Breast epithelium (tissue), 4 donors: ENCODE measurements at places on chromosomes 5 and 9. TPM values are rescaled to one million over a fixed set of nuclear protein-coding genes. Genes with fewer than 3 reads are reported as not detected.

The DNAJC21 gene
- total RNA-seq: 33.8 TPM

- no peak for DNase-seq
- H3K4me3 ChIP-seq: no peak overlapping the region
- no peaks in the 10 kb centered on the region for H3K4me1 ChIP-seq
- H3K27me3 ChIP-seq: no peaks in the 10 kb centered on the region
- H3K36me3 ChIP-seq: no peaks in the 10 kb centered on the region
Observed at GRCh38 chr5:122559676-122560075, 215.2 kb upstream of the SNX2 start.

DNA sequence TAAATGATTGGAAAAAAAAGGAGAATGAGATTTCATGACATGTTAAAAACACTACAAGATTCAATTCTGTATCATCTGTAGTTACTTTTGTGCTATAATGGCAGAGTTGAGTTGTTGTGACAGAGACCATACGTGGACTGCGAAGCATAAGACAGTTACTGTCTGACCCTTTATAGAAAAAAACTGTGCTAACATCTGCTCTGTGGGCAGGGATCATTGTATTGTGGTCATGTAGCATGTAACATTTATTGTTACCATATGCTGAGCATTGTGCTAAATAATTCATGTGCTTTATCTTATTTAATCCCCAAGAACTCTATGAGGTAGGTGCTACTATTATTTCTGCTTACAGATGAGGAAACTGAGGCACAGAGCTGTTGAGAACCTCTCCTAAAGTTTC lies 147.3 kb upstream of the HMHB1 start:
- H3K4me3 ChIP-seq: no peak overlapping the region
- H3K27ac ChIP-seq: no peak overlapping the region
- no peaks in the 10 kb centered on the region for H3K4me1 ChIP-seq
- no peaks in the 10 kb centered on the region for H3K36me3 ChIP-seq

DNA sequence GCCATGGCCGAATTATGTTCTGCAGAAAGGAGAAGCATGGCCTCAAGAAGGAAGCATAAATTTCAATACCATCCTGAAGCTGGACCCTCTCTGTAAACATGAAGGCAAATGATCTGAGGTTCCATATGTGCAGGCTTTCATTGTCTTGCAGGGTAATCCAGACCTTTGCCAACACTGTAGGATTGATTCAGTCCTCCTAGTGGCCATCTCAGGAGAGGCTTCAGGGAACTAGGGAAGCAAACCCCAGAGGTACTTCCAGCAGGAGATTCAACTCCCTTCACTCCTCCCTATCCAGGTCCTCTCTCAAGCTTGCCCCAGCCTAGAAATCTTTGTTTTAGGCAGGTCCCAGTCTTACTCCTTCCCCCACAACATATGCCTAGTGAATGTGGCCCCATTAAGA lies 99.3 kb upstream of the HCN1 start:
- no peaks in the 10 kb centered on the region for H3K4me1 ChIP-seq
- no peak overlapping the region for H3K4me3 ChIP-seq
- no peaks in the 10 kb centered on the region for H3K27me3 ChIP-seq
- H3K27ac ChIP-seq: no peak overlapping the region
- no peak for DNase-seq

The CCDC180 gene
- total RNA-seq: 10.6 TPM

The ARL14EPL gene
- not detected for total RNA-seq

The NACC2 gene
- total RNA-seq: 19.3 TPM

DNA sequence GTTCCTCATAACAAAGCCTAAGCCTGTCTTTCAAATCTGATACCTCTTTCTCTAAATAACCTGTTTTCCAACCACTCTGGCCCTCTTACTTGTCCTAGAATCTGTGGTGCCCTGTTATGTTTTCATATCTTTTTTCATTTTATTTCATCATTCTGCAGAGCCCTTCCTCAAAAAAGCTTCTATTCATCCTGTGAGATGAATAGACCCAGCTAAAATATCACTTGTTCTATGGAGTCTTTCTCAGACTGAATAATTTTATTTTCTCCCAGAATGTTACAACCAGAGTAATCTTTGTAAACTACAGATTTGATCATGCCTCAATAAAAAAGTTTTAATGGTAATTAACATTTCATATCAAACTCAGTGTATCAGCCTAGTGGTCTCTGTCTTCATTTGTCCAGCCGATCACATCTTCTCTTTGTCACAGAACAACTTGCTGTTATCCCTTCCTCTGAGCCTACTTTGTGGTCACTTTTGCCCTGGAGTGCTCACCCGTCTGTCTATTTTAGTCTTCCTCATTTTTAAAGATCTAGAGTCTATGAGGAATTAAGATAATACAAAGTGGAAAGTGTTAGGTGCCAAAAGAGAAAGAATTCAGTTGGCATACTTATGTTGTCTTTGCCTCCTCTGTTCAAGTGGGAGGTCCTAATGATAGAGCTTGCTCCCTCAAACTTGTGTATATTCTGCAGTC lies 77.8 kb downstream of the ZCCHC7 start:
- H3K36me3 ChIP-seq: no peaks in the 10 kb centered on the region
- DNase-seq: no peak
- H3K4me1 ChIP-seq: no peaks in the 10 kb centered on the region
- no peak overlapping the region for H3K27ac ChIP-seq
- H3K4me3 ChIP-seq: no peak overlapping the region
- no peaks in the 10 kb centered on the region for H3K27me3 ChIP-seq

GRCh38 chr5:58924306-58924705 lies 341.4 kb downstream of the RAB3C start:
- no peaks in the 10 kb centered on the region for H3K36me3 ChIP-seq
- no peak for DNase-seq
- no peak overlapping the region for H3K27ac ChIP-seq
- no peak overlapping the region for H3K4me3 ChIP-seq
- no peaks in the 10 kb centered on the region for H3K27me3 ChIP-seq

The IFNE gene
- total RNA-seq: 1.0 TPM

DNA sequence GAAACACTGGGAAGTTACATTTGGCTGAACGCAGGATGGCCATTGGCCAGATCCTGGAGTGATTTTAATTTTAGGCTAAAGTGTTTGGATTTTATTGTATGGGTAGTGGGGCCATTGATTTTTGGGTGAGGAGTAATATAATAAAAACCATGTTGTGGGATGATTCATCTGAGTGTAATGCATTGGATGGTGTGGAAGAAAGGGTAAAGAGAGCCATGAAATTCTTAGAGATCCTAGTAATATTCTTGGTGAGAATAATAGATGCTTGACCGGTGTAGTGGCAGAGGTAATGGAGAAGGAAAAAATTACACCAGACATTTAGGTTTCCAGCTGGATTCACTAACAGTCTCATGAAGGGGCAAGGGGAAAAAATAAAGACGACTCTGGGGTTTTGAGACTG lies 158.1 kb downstream of the NPR3 start:
- DNase-seq: no peak
- H3K36me3 ChIP-seq: no peaks in the 10 kb centered on the region
- no peaks in the 10 kb centered on the region for H3K27me3 ChIP-seq
- H3K4me1 ChIP-seq: no peaks in the 10 kb centered on the region
- H3K4me3 ChIP-seq: no peak overlapping the region

DNA sequence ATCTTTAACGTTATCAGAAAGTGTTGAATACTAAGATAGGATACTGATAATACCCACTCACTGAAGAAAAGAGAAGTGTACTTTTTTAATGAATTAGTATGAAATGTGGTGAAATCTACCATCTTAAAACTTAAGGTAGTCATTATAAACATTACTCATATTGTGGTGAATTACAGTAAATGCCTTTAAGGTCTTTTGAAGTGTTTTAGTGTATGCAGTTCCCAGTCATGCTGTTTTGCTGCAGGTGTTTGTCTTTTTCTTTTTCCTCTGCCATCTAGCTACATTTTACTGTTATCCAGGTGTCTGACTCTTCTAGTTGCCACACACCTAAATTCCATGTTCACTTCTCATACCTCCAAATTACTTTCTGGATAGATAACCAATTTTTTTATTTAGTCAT lies 72.6 kb downstream of the ERMP1 start:
- H3K4me1 ChIP-seq: no peaks in the 10 kb centered on the region
- no peak overlapping the region for H3K27ac ChIP-seq
- DNase-seq: no peak

DNA sequence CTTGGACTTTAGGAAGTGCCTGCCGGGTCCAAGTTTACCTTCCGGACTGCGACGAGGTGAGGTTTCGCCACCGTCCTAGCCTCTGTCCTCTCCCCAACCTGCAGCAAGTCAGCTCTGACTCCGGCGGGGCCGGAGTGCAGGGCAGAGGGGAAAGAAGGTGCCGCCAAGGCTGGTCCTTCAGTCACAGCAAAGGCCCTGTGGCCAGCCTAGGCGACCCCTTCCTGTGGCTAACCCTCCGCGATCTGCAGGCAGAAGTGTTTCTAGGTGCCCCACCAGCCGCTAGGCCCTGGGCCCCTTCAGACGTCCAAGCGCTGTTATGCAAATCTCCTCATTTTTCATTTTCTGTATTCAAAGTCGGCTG lies 11.1 kb upstream of the NKX2-5 start:
- H3K36me3 ChIP-seq: no peaks in the 10 kb centered on the region
- peaks cover 3% of the 10 kb centered on the region for H3K4me1 ChIP-seq
- no peak for DNase-seq
- H3K27me3 ChIP-seq: peaks cover 9% of the 10 kb centered on the region

DNA sequence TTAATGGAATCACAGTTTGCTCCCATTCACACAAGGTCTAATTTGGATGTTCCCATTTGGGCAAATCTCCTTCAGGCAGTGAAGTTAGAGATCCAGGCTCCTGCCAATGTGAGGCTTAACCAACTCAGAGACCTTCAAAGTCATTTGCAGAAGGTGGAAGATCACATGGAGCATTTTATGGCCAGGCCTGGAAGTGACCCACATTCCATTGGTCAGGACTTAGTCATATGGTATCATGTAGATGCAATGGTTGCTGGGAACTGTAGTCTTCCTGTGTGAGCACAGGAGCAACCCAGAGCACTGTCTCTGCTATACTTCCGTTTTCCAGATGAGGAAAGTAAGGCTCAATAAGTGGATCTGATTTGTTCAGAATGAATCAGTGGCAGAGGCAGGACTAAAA lies 292.7 kb upstream of the SMARCA2 start:
- no peaks in the 10 kb centered on the region for H3K27me3 ChIP-seq
- no peak overlapping the region for H3K4me3 ChIP-seq
- no peak for DNase-seq
- no peaks in the 10 kb centered on the region for H3K4me1 ChIP-seq

- H3K27me3 ChIP-seq: no peaks in the 10 kb centered on the region
- H3K4me1 ChIP-seq: no peaks in the 10 kb centered on the region
- H3K36me3 ChIP-seq: no peaks in the 10 kb centered on the region
- no peak overlapping the region for H3K27ac ChIP-seq
Observed at GRCh38 chr5:62268234-62268633, 37.8 kb upstream of the KIF2A start.

DNA sequence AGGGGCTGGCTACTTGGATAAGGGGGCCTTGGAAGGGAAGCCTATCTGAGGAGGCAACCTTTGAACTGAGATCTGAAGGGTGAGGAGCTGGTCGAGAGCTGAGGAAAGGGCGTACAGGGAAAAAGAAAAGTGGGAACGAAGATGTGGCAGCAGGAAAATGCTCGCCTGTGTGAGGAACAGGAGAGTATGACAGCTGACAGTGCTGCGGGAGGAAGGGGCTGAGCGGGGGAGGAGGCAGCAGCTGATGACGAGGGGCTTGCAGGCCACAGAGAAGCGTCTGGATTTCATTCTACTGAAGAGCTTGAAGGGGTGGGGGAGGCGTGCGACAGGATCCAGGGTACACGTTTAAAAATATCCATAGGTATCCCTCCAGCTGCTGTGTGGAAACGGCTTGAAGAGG lies 28.9 kb downstream of the SH3PXD2B start:
- H3K4me1 ChIP-seq: peaks cover 25% of the 10 kb centered on the region
- no peak for DNase-seq
- H3K4me3 ChIP-seq: no peak overlapping the region
- no peaks in the 10 kb centered on the region for H3K36me3 ChIP-seq
- peak overlapping the region; percentile 95 for H3K27ac ChIP-seq

DNA sequence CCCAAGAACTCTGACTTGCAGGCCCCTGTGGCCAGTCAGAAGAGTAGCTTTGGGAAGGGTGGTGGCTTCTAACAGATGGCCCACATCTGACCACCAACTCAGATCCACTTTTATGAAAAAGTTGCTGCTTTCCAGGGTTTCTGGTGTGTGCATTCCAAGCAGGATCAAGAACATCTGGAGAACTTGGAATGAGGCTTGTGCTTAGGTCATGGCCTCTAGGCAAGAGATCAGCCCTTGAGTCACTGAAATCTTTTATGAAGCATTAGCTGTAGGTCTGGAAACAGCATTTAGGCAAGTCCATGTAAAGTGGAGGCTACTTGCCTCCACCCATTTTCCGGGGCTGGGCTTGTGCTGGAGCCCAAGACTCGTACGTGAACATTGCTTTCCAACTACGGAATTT lies 433.3 kb downstream of the SH3GL2 start:
- H3K4me1 ChIP-seq: no peaks in the 10 kb centered on the region
- no peak for DNase-seq
- no peaks in the 10 kb centered on the region for H3K27me3 ChIP-seq
- no peaks in the 10 kb centered on the region for H3K36me3 ChIP-seq

The APBA1 gene
- 6.9 TPM for total RNA-seq

The EIF4E1B gene
- 1.6 TPM for total RNA-seq

GRCh38 chr5:150595466-150596031 lies 44.9 kb upstream of the SYNPO start:
- no peak overlapping the region for H3K4me3 ChIP-seq
- H3K27ac ChIP-seq: peak overlapping the region; percentile 32
- no peaks in the 10 kb centered on the region for H3K36me3 ChIP-seq
- H3K4me1 ChIP-seq: peaks cover 10% of the 10 kb centered on the region

DNA sequence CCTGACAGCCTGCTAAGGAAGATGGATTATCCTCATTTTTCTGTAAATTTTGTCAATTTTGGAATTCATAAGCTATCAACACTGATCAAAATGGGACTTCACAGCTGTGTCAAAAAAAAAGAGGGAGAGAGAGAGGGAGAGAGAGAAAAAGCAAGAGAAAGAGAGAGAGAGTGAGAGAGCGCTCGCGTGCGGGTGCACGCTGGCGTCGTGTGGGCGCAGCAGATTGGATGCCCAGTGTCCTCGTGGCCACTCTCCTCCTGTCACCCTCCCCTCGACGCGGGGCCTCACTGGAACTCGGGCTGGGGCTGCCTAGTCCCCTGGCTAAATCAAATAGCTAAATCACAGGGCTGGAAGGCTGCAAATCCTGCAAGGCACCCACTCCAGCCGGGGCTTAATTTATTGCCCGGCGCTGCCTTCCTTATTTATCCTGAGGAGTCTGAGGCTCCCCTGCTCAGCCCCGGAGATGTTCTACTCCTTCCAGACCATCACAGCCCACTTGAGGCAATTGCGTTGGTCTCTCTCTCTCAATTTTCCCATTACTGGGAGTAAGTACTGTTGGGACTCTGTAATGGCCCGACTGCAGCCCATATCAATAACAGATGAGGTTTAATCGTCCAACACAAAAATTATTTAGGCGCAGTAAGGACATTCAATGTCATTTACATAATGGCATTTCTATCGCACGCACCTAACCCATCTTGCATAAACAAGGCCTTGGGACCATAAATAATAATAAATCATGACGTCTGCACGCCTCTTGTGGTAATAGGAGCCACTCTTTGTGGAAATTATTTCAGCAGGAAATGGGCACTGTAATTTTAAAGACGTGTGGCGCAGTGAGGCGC lies 94.2 kb downstream of the PAX5 start:
- no peaks in the 10 kb centered on the region for H3K4me1 ChIP-seq
- H3K27me3 ChIP-seq: no peaks in the 10 kb centered on the region
- no peak overlapping the region for H3K27ac ChIP-seq
- DNase-seq: no peak
- no peaks in the 10 kb centered on the region for H3K36me3 ChIP-seq

The DDX4 gene
- total RNA-seq: not detected

GRCh38 chr9:127143920-127144465 lies 21.6 kb upstream of the ANGPTL2 start:
- DNase-seq: peak; percentile 7
- H3K27ac ChIP-seq: no peak overlapping the region
- H3K4me3 ChIP-seq: no peak overlapping the region
- no peaks in the 10 kb centered on the region for H3K27me3 ChIP-seq
- no peaks in the 10 kb centered on the region for H3K4me1 ChIP-seq

- no peaks in the 10 kb centered on the region for H3K27me3 ChIP-seq
- H3K4me3 ChIP-seq: no peak overlapping the region
- peaks cover 12% of the 10 kb centered on the region for H3K4me1 ChIP-seq
Observed at GRCh38 chr9:134176599-134176968, 12.2 kb upstream of the RNU6ATAC start.
